ENCODE measurements at places on chromosomes 13 and 19. TPM values are rescaled to one million over a fixed set of nuclear protein-coding genes. Genes with fewer than 3 reads are reported as not detected.

Gene SYCN
- not detected for total RNA-seq

Gene ZNF480
- 18.0 TPM for total RNA-seq

GRCh38 chr19:48424694-48425219, 21.0 kb upstream of the GRWD1 start:
- peaks cover 5% of the 10 kb centered on the region for H3K4me1 ChIP-seq
- H3K36me3 ChIP-seq: peaks cover 4% of the 10 kb centered on the region
- no peak overlapping the region for H3K4me3 ChIP-seq
- H3K27ac ChIP-seq: peak overlapping the region; percentile 94

- H3K27me3 ChIP-seq: no peaks in the 10 kb centered on the region
- no peak overlapping the region for H3K27ac ChIP-seq
- peaks cover 16% of the 10 kb centered on the region for H3K4me1 ChIP-seq
- no peak for DNase-seq
These were observed 108.7 kb downstream of the SHISA2 start for GRCh38 chr13:25943081-25943480.

GRCh38 chr13:21934284-21934683, 263.4 kb downstream of the FGF9 start:
- peaks cover 16% of the 10 kb centered on the region for H3K4me1 ChIP-seq
- no peak overlapping the region for H3K27ac ChIP-seq
- DNase-seq: no peak
- H3K4me3 ChIP-seq: no peak overlapping the region

- H3K4me3 ChIP-seq: no peak overlapping the region
- H3K27me3 ChIP-seq: no peaks in the 10 kb centered on the region
- DNase-seq: no peak
- H3K4me1 ChIP-seq: no peaks in the 10 kb centered on the region
These were observed 64.2 kb downstream of the CCDC70 start for GRCh38 chr13:51925865-51926527.

GRCh38 chr19:49971991-49972411, 11.0 kb upstream of the SIGLEC11 start:
- no peaks in the 10 kb centered on the region for H3K4me1 ChIP-seq
- peaks cover 6% of the 10 kb centered on the region for H3K36me3 ChIP-seq
- H3K4me3 ChIP-seq: no peak overlapping the region

GRCh38 chr19:7483720-7484201, 5.1 kb downstream of the PEX11G start:
- no peak for DNase-seq
- no peak overlapping the region for H3K4me3 ChIP-seq
- H3K27me3 ChIP-seq: no peaks in the 10 kb centered on the region
- peak overlapping the region; percentile 75 for H3K27ac ChIP-seq

- peaks cover 76% of the 10 kb centered on the region for H3K4me1 ChIP-seq
- peak overlapping the region; percentile 82 for H3K27ac ChIP-seq
- no peak overlapping the region for H3K4me3 ChIP-seq
- H3K27me3 ChIP-seq: no peaks in the 10 kb centered on the region
These were observed 34.3 kb upstream of the MEDAG start for GRCh38 chr13:30871588-30872275.

DNA sequence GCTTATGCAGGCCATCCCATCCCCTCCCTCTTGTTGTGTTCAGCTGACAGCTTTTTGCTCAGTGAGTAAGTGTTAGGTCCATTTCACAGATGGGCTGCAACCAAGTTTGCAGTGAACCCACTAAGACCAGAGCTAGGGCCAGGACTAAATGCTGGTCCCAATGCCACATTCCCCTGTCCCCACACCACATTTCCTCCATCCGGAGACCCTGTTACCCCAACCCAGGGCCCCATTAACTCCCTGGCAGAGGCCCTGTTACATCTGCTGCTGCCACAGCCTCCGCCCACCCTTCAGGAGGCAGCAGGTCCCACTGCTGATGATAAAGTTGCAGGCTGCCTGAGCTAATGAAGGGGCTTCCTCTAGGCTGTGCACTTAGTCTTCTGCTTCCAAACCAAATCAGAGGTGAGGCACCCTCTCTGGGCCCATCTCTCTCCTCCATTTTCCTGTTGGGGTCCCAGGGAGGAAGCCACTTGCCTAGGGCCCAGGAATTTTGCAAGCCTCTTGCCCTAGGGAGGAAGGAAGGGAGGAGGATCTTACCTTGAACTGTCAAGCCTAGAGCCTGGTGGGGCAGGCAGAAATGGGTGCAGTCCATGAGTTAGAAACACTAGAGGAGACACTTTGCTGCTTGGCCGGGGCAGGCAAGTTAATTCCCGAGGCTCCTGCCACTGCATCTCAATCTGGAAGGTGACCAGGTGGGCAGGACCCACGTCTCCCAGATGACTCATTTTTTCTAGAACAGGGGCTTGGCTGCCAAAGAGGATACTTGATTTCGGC, 3.4 kb upstream of the USF2 start:
- DNase-seq: no peak
- peak overlapping the region; percentile 93 for H3K4me3 ChIP-seq
- H3K4me1 ChIP-seq: peaks cover 19% of the 10 kb centered on the region
- H3K27me3 ChIP-seq: no peaks in the 10 kb centered on the region
- peak overlapping the region; percentile 86 for H3K27ac ChIP-seq

DNA sequence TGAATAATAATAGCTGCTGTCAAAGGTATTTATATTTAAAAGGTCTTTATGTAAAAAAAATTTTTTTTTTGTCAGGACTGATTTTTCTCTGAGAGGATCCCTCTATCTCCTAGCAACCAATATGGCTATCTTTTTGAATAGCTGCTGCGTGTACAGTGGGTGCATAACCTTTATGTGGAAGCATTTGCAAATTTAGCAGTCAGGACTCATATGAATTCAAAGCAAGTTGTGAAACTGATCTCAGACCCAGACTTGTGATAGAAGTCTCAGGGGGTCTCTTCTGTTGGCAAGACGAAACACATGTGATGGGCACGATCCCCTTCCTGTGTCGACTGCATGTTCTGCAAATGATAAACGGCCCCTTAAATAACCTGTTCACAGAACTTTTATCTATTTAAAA, 114.1 kb upstream of the ARGLU1 start:
- H3K4me1 ChIP-seq: peaks cover 58% of the 10 kb centered on the region
- no peaks in the 10 kb centered on the region for H3K27me3 ChIP-seq
- DNase-seq: no peak
- H3K36me3 ChIP-seq: no peaks in the 10 kb centered on the region
- H3K27ac ChIP-seq: peak overlapping the region; percentile 27

GRCh38 chr19:13796301-13797057, 1.2 kb downstream of the ZSWIM4 start:
- no peaks in the 10 kb centered on the region for H3K27me3 ChIP-seq
- peak overlapping the region; percentile 79 for H3K4me3 ChIP-seq
- H3K36me3 ChIP-seq: peaks cover 13% of the 10 kb centered on the region

DNA sequence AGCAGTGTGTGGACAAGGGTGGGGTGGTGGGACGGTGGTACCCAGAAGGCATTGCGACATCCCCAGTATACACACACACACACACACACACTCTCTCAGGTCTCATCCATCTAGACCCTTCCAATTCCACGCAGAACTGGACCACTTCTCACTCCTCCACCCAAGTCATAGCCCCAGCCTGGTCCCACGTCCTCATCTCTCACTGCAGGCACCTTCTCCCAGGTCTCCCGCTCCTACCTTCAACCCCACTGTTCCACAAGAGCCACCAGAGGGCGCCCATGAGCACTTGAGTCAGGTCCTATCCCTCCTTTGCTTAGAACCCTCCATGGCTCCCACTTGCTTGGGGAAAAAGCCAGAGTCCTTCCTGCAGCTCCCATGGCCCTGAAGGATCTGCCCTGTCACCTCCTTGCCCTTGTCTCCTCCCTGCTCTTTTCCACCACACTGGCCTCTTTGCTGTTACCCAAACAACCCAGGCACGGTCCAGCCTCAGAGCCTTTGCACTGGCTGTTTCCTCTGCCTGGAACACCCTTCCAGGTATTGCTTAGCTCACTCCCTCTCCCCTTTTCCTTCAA, 62.6 kb downstream of the IER2 start:
- no peaks in the 10 kb centered on the region for H3K27me3 ChIP-seq
- no peak for DNase-seq
- peaks cover 5% of the 10 kb centered on the region for H3K4me1 ChIP-seq
- no peaks in the 10 kb centered on the region for H3K36me3 ChIP-seq
- H3K27ac ChIP-seq: no peak overlapping the region

- DNase-seq: no peak
- no peaks in the 10 kb centered on the region for H3K4me1 ChIP-seq
- H3K27me3 ChIP-seq: no peaks in the 10 kb centered on the region
These were observed 242.4 kb downstream of the KCNRG start for GRCh38 chr13:50257646-50258045.
